NCI-H2029 treated with DMSO at 0.1 percent for 48 hours (cell line): ENCODE measurements at places on chromosomes 2 and 18.

- no peak for DNase-seq
Measured at GRCh38 chr2:240992572-240993291, 5.7 kb upstream of the SNED1 start.

GRCh38 chr2:37005118-37005868 is 39.0 kb upstream of the STRN start:
- DNase-seq = no peak

- DNase-seq = no peak
Measured at GRCh38 chr18:8480506-8481328, 128.5 kb upstream of the RAB12 start.

DNA sequence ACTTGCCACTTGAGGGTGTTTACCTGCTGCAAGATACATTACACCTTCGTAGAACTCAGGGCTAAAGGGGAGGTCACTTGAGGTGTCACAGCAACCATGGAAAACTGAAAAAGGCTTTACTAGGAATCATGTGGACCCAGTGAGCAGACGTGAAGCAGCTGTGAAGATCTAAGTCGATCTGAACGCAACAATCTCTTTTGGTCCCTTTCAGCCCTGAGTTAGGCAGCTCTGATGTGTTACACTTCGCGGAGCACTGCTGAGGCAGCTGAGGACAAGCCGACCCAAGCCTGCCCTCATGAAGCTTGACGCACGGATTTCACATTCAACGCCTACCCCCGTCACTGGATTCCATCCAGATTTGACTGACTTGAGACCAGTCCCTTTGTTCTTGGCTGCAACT is 75.8 kb upstream of the NPAS2 start:
- no peak for DNase-seq

GRCh38 chr2:204109681-204110080 is 173.1 kb downstream of the ICOS start:
- no peak for DNase-seq

GRCh38 chr2:197700960-197701359 is 4.2 kb upstream of the MARS2 start:
- no peak for DNase-seq

DNA sequence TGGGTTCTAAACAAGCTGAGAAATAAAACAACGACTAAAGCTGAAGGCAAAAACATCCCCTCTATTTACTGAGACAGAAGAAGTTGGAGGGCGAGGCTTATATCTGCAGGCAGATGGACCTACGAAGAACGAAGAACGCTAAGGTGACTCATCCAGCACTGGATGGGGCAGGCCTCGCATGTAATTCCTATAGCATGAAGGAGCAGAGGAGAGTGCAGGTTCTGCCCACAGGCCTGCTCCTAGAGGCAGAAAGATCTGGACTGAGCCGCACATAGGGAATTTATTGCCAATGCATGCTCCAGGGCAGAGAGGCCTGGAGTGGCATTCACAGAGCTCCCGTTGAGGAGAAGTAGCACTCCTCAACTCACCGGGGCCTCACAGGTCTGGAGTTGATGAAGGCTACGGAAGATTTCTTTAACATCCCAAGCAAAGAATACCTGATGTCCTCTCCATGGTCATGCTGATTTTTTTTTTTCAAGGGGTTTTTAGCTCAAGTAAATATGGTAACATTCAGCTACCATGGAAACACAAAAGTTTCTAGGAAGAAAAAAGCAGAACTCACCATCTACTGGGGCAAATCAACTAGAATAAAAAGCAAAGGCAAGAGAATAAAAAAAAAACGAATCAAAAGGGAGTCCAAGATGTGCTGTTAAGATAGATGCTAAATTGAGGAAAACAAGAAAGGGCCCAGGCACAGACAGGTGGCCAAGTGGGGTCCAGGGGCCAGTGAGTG is 10.4 kb upstream of the METTL21A start:
- DNase-seq = no peak

GRCh38 chr2:25204190-25204838 is 35.9 kb upstream of the POMC start:
- DNase-seq = no peak

- DNase-seq = no peak
Measured at GRCh38 chr2:138794724-138795123, 14.5 kb upstream of the NXPH2 start.

DNA sequence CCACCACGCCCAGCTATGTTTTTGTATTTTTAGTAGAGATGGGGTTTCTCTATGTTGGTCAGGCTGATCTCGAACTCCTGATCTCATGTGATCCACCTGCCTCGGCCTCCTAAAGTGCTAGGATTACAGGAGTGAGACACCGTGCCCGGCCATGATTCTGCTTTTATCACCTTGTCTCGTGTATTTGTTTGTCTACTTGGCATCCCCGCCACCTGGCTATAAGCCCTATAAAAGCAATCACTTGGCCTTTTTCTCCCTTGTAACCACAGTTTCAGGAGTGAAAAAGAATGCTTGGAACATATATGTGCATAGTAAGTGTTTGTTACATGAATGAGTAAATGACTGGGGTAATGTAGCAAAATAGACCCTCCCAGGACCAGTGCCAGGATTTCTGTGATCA is 77.5 kb upstream of the PAPOLG start:
- DNase-seq = peak; percentile 27

DNA sequence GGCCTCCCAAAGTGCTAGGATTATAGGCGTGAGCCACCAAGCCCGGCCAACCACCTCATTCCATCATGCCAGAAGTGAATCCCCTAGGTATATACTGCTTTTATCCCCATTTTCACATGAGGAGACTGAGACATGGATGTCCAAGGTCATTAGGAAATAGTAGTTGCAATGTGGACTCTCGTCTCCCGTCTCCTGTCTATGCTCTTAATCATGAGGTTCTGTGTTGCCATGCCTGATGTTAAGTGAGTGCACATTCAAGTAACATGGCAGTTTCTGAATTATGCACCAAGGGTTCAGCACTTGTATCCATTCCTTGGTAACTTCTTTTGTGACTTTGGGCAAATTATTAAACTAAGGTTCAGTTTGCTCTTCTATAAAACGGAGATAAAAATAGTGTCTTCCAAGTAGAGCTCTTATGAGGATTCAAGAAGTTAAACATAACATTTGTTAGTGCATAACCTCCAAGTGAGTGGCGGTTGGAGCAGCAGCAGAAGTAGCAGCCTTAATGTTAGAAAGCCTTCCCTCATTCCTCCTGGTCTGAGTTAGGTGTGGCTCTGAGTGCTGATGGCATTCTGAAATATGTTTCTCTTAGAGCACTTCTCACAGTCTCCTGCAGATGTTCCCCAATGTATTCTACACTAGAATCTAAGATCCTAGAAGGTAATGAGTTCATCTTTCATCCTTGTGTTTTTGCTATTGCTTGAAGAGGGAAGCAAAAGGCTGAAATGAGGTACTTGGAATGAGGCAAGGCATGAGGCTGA is 21.9 kb downstream of the SOCS6 start:
- DNase-seq = no peak

GRCh38 chr2:59149271-59149670 is 908.1 kb upstream of the FANCL start:
- no peak for DNase-seq

DNA sequence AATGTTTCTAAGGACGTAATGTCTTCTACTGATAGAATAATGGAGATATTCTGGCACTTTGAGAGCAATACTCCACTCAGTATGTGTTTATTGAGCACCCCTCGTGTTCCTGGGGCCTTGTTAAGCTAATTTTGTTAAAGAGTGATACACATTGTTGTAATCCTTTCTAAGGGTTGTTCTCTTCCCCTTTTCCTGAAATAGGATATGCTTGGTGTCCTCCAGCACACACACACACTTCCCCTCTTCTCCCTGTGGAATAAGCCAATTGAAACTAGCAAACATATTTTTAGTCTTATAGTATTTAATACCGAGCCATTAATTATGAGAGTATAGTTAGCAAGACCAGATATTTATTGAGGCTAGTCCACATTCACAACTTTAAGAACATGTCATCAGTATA is 114.1 kb downstream of the CRIM1 start:
- no peak for DNase-seq
